Heart right ventricle (tissue), 16 donors: ENCODE measurements at places on chromosomes 16 and 17.

- DNase-seq = no peak
Observed at GRCh38 chr17:3838206-3838605, 7.8 kb downstream of the NCBP3 start.

DNA sequence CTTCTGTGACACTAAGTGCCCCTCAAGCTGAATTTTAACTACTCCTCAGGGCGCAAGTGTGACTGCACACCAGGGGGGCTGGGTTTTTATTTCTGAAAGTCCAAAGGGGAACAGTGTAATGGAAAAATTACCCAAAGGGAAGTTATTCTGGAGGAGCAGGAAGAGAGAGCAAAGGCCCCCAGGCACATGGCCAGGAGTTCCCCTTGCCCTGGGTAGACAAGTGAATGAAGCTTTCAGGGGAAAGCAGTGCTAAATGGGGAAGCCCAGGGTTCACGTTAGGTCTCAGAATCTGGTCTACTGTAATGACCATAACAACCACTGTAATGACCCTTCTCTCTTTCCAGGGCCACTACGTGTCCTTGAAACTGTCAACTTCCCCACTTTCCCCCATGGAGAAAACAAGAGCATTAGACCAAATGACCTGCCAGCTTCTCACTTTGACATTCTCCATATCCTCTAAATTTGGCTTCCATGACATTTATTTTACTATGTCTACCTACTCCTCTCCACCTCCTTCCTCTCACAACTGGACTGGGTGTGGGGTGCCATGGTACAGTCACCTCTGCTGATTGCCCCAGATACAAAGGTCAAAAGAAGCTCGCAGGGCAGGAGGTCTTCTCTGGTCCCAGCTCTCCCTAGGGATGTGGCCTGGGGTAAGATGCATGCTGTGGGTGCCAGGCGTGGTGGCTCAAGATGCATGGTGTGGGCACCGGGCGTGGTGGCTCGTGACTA, 34.1 kb upstream of the MMP2 start:
- peak; percentile 43 for DNase-seq

DNA sequence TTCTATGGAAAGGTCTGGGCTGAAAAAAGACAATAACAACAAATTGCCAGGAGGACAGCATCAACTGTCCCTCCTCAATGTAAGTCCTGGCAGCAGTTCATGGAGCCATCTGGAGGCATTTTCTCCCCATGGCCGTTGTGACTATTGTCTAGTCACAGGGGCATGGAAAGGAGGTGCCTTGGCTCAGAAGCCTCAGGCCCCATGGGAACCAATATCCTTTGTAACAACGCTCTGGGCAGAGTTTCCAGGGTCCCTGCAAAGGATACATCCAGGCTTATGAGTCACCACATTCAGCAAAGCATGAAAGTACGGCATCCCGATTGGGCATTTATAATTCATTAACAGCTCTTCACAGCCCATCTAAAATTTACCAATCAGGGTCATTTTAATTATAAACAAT, 85.2 kb downstream of the GLG1 start:
- DNase-seq = peak; percentile 6

DNA sequence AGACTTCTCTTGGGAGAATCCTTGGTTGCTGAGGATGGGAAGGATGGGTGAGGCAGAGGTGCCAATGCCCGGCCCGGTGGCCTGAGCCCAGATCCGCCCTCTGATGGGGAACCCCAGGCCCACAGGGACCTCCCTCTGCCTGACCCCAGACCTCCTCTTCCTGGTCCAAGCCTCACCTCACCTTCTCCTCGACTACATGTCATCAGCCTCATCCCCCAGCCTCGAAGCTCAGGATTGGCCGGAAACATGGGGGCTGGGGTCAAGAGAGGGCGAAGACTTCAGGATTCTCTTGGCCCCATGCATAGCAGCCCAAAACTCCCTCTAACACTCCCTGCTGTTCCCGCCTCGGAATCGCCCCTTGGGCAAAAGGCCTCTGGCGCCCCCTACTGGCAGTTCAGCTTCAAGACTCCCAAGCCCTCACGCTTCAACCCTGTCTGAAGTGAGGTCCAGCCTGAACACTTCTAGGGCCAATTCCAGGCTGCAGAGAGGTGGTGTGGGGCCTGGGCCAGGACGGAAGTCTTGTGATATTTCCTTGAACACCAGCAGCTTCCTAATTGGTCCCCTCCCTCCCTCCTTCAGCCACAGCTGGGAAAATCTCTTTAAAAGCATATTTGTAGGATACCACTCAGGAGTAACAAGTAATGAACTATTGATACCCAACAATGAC, 47.2 kb downstream of the ARHGAP27 start:
- peak; percentile 90 for DNase-seq

DNA sequence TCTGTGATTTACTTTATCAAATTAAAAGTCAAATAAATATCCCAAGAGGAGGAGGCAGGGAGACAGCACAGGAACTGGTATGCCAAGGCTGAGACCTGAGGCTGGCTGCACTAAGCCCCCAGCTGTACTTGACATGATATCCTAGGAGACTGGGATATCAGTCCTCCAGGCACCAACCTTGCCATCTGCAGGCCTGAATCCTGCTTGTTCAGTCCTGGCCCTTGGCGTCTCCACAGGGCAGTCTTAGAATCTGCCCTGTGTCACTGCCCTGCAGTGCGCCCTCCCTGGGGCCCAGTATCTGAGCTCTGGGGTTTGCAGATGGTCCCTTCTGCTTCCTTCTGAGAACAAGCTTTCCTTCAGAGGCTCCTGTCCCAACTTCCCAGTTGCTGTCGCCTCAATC, 75.9 kb downstream of the HS3ST3A1 start:
- no peak for DNase-seq

DNA sequence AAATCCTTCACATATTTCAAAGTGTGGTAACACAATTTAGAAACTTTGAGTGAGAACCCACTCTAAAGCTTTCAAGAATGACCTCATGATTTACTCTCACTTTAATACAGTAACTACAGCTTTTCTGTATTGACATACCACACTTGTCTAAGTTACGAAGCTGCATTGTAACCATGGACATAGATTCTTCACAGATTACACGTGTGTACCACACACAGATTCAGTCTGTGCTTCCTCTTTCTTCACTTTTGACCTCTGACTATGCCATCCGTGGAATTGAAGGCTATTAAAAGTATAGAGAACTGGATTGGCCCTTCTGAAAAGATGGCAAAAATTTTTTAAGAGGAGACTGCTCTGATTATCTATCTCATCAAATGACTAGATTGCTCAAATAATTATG, 172.7 kb downstream of the TANC2 start:
- no peak for DNase-seq

- DNase-seq = no peak
Observed at GRCh38 chr17:72164158-72164739, 43.4 kb downstream of the SOX9 start.

DNA sequence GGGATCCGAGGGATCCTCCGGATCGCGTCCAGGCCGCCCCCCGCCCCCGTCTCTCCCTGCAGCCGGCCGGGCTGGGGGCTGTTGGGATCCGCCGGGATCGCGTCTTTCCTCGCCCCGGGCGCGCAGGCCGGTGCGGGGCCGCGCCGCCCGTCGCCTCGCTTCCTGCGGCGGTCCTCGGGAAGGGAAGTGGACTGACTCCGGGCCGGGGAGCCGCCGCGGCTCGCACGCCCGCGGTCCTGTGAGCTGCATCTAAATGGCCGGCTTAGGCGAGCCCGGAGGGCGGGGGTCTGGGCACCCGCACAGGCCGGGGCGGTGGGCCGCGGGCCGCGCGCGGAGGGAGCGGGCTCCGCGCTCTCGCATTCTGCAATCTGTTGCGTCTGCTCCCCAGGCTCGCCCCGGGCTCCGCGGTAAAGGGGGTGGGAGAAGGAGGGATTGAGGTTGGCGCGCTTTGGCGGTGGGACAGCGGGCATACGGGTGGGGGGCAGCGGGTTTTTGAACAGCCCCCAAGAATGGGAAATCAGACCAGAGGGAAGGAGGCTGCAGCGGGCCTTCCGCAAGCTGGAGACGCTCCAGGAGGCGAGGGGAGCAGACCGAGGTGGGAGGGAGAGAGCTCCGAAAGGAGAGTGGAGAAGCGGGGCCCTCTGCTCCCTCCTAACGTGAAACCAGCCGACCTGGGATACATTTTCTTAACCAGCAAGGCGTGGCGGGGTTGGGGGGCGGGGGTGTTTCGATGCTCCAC, 2.2 kb downstream of the TMEM132E start:
- no peak for DNase-seq

GRCh38 chr16:72999541-73000019, 48.3 kb downstream of the ZFHX3 start:
- no peak for DNase-seq

DNA sequence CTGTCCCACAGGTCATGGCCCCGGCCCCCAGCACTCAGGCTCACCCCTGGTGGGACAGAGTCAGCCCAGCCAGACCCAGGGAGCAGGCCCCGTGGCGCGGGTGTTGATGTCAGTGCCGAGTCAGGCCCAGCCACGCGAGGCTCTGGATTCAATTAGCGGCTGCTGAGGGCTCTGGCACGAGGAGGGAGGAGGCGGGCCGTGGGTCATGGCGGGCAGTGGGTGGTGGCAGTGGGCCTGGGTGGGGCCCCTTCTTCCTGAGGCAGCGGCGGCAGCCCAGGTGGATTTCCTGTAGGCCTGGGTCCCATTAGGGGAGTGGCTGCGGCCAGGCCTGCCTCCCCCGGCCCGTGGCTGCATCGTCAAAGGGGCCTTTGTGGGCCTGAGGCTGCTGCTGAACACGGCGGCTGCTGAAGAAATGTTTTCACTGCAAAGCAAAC, 12.9 kb downstream of the VASN start:
- no peak for DNase-seq

GRCh38 chr16:73145166-73145880, 97.4 kb upstream of the ZFHX3 start:
- no peak for DNase-seq

- peak; percentile 44 for DNase-seq
Observed at GRCh38 chr17:17691468-17692263, 10.4 kb downstream of the RAI1 start.

GRCh38 chr17:17474341-17474740, 2.5 kb upstream of the MED9 start:
- no peak for DNase-seq

GRCh38 chr16:12148120-12148519, 171.6 kb downstream of the SNX29 start:
- no peak for DNase-seq

- DNase-seq = no peak
Observed at GRCh38 chr17:57438066-57438731, 181.9 kb downstream of the MSI2 start.

GRCh38 chr17:44804302-44805089, 25.6 kb downstream of the GJC1 start:
- DNase-seq = peak; percentile 48
